Stimulated activated CD4-positive, alpha-beta T cell treated with anti-CD3 and anti-CD28 coated beads, Interleukin-12 subunit alpha, Interleukin-12 subunit beta, amount 100 ng/mL, for 24 hours (primary cell): ENCODE measurements at places on chromosomes 5 and 9.

DNA sequence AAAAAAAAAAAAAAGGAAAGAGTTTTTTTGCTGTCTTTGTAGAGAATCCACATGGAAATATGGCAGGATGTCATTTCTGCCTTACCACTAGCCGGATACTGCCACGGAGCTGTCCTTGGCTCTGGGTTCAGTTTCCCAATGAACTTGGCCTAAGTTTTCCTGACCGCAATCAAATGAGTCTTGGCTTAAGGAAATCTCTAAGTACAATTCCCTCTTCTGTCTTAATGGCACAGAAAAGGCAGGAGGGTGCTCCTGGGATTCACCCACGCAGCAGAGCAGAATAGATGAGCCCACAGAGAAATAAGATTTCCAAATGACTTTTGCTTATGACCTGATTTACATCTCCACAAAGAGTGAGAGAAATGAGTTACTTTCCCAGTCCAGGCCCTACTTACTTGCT is 284.0 kb upstream of the VLDLR start:
- DNase-seq = no peak

DNA sequence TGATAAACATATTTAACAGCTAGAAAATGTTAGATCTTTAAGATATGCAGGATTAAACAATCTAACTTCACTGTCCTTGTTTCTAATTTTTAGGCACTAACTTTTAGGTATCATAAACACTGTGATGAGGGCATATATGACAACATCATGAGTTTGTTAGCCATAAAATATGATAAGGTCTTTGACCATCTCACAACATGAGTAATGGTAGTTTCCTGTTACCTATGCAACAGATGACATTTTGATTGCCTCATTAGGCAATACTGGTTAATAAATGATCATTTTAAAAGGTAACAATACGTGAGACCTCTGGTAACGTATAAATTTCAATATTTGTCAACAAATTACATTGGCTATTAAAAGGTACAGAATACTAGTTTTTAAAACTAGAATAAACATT is 613.5 kb downstream of the PDE4D start:
- DNase-seq = no peak

GRCh38 chr5:59503220-59503619 is 390.3 kb downstream of the PDE4D start:
- no peak for DNase-seq

- DNase-seq = no peak
These were observed 336.5 kb downstream of the DIRAS2 start for GRCh38 chr9:90306158-90306557.

DNA sequence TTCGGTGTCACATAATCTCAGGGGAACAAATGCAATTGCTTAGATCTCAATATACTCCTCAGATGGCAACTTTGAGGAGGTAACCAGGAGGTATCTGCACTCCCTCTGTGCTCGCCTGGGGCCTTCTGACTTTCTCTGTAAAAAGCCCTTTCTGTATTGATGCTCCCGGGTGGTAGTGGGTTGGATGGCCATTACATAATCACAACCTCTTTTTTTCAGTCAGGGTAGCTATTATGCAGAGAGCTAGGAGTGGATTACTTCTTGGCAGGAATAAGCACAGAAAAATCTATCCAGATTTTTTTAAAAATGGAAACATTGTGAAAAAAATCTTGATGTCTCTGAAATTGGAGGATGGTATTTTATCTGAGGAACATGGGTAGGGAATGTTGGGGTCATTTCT is 116.6 kb downstream of the SH3GL2 start:
- no peak for DNase-seq

DNA sequence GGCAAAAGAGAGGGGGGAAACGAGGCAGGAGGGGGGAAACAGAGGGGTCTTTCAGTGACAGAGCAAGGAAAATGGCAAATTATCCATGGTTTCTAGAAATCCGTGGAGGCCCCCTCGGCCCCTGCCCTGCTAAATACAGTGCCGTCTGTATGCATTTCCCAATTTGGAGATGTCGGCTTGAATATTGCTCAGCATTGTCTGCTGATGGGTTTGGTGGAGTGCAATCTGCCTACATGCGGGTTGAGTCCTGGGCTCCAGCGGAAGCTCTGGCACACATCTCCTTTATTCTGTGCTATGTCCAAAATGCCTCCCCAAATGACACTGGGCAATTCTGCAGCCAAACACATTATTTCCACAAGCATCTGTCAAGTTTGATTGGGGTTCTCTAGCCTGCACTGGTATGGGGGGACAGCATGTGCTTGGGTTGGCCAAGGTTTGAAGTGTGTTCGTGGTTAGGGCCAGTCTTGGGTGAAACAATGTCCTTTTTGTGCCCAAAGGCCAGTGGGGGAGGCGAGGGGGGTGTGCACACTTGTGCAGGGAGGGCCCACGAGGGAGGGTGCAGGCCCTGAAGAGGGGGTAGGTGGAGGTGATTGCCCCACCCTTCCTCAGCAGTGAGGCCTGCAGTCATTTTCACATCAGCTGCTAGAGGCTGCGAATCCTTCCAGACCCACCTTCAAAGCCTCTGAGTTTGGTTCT is 6.2 kb upstream of the NEUROG1 start:
- DNase-seq = no peak

DNA sequence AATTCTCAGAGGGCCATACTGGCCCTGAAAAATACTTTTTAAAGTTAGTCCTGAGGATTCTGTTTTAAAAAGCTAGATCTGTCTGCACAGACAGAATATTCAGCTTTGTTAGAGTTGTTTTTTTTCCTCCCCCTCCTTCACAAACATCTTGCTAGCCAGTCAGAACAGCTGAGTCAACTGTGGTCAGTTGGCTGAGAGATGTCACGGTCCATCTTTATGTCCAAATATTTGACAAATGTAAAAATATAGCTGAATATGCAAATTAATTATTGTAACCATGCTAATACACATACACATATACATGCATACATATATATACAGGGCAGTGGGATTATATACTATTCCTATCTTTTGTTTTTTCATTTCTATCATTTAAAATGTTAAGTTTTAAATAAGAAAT is 33.9 kb downstream of the UNC13B start:
- DNase-seq = no peak

DNA sequence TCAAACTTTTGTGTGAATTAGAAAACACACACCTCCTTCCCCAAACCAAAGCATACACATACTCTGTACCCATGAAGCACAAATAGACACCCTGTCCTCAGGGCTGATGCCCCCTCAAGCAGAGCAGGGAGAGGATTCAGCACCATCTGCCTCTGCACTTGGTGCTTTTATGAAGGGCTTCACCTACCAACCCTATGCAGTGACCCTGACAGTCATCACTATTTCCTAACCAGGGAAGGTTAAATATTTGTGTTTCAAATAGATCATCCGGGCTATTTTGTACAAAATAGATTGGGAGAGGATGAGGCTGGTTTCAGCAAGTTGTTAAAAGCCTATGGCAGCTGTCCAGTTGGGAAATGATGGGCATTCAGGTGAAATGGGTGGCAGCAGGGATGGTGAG is 396.2 kb downstream of the ZSWIM6 start:
- DNase-seq = no peak

GRCh38 chr5:98296426-98296825 is 477.0 kb upstream of the RGMB start:
- no peak for DNase-seq
